ENCODE measurements at places on chromosomes 3 and 15. TPM values are rescaled to one million over a fixed set of nuclear protein-coding genes. Genes with fewer than 3 reads are reported as not detected.

DNA sequence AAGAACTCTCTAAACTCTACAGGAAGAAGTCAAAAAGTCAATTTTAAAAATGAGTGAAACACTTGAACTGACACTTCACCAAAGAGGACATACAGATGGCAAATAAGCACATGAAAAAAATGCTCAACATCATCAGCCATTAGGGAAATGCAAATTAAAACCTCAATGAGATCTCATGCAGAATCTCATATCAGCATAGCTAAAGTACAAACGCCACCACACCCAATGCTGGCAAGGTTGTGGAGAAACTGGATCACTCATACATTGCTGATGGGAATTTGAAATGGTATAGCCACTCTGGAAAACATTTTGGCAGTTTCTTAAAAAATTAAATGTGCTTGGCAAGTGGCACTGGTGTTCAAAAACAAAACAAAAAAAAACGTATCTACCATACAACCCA, 34.2 kb downstream of the MEGF11 start:
- DNase-seq, result no peak

- no peak for DNase-seq
Measured at GRCh38 chr3:66271231-66271630, 50.4 kb downstream of the SLC25A26 start.

Gene PLSCR2
- total RNA-seq, result not detected

- DNase-seq, result no peak
Measured at GRCh38 chr3:107740992-107741896, 218.5 kb downstream of the BBX start.

DNA sequence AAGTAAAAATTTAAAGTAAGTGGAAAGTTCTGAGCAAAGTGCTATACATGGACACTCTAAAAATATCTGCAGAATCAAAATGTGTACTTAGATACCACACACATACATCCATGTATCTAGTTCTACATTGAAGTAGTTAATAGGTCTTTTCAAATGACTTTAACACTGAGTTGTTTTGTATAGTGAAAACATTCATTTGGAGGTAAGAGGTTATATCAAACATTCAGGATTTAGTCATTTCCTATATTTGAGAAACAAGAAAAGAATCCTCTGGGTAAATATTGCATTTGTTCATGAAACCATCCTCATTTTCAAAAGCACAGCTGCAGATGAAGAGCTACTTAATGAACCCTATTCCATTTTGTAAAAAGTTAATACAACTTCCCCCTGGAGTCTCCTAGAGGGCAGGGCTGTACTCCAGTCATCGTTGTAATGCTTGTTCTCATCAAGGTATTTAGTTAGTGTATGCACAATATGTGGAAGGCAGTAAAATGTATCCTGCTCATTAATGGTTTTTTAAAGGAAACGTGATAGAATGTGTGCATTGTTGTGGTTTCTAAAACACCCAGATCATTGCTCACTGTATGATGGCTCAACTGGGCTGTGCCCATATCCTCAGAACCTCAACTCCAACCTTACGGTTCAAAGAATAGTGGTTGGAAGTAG, 26.2 kb downstream of the ARPP21 start:
- DNase-seq, result no peak

Gene ISLR
- 11.1 TPM for total RNA-seq

Gene PPP1R14D
- total RNA-seq, result not detected

GRCh38 chr15:84598993-84599392, 1.8 kb upstream of the ZSCAN2 start:
- DNase-seq, result no peak

GRCh38 chr3:185151964-185152409, 873 bp downstream of the C3orf70 start:
- DNase-seq, result no peak

Gene RBP2
- not detected for total RNA-seq

GRCh38 chr3:78881501-78881900, 886.3 kb downstream of the ROBO1 start:
- DNase-seq, result no peak

Gene AGBL1
- total RNA-seq, result not detected

GRCh38 chr3:186841620-186842019, 890 bp upstream of the ADIPOQ start:
- DNase-seq, result no peak

Gene CCR8
- total RNA-seq, result not detected

- no peak for DNase-seq
Measured at GRCh38 chr15:37081983-37082382, 18.4 kb downstream of the MEIS2 start.

DNA sequence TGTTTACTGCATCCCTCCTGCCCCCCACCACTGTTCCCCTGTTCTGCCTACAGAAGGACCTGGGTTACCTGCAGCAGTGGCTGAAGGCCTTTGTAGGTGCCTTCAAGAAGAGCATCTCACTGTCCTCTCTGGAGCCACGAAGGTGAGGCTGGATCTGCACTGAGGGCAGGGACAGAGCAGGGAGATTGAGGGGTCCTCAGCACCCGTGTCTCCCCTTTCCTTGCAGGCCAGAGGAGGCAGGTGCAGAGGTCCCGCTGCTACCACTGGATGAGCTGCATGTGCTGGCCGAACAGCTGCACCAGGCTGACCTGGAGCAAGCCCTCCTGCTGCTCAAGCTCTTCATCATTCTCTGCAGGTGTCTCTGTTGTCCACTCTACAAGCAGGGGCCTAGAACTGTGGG, 9.2 kb downstream of the NBEAL2 start:
- DNase-seq, result no peak

- no peak for DNase-seq
Measured at GRCh38 chr15:40064231-40064894, 25.4 kb upstream of the SRP14 start.

GRCh38 chr3:9109568-9109914, 139.9 kb downstream of the SRGAP3 start:
- no peak for DNase-seq

- no peak for DNase-seq
Measured at GRCh38 chr3:177681852-177682251, 484.6 kb upstream of the TBL1XR1 start.

Gene GRM7
- total RNA-seq, result not detected

DNA sequence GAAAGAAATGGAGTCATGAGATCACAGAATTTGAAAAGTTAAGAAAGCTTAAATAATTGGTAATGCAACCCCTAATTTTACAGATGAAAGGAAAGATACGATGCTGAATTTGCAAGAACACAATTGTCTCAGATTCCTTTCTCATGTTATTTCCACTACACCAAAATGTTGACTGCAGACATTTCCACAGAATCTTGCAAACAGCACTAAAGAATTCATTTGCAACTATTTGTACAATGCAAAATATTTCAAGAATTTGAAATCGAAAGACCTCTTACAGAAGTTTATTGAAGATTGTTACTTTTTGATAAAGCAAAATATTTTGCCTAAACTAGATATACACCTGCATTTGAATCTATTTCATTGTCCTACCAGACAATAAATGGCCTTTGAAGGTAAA, 194.1 kb upstream of the KCNMB2 start:
- no peak for DNase-seq

DNA sequence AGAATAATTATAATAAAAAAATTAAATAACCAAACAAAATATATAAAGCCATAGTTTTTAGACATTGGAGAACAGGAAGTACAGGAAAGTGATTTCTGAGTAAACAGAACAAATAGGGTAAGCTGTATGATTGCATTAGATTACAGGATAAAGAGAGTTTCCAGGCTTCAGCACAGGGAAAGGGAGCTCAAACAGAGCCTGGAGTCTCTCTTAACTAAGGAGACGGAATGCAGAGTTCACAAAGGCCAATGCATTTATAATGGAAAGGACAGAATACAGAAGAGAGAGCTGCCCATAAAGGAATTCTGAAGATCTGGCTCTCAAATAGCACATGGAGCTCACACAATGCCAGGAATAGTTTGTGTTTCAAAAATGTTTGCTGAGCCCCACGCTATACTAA, 42.0 kb upstream of the OTOL1 start:
- no peak for DNase-seq

Gene STARD9
- total RNA-seq, result 6.9 TPM

GRCh38 chr3:45575386-45575923, 19.1 kb upstream of the LIMD1 start:
- DNase-seq, result no peak

- DNase-seq, result no peak
Measured at GRCh38 chr3:149639093-149639486, 18.7 kb downstream of the WWTR1 start.

DNA sequence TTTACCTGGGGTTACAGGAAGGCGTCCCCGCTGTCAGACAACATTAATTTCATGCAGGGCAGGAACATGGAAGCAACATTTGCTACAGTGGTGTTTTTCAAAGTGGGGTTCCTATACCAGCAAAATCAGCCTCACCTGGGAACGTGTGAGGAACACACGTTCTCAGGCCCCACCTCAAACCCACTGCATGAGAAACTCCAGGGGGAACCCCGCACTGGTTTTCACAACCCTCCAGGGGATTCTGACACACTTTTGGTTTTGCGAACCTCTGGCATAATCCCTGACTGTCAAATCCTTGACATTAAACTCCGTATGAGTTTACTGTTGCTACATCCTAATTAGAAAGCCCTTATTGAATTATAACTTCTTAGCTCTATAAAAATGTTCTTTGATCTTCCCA, 127.7 kb downstream of the LRRK1 start:
- no peak for DNase-seq

DNA sequence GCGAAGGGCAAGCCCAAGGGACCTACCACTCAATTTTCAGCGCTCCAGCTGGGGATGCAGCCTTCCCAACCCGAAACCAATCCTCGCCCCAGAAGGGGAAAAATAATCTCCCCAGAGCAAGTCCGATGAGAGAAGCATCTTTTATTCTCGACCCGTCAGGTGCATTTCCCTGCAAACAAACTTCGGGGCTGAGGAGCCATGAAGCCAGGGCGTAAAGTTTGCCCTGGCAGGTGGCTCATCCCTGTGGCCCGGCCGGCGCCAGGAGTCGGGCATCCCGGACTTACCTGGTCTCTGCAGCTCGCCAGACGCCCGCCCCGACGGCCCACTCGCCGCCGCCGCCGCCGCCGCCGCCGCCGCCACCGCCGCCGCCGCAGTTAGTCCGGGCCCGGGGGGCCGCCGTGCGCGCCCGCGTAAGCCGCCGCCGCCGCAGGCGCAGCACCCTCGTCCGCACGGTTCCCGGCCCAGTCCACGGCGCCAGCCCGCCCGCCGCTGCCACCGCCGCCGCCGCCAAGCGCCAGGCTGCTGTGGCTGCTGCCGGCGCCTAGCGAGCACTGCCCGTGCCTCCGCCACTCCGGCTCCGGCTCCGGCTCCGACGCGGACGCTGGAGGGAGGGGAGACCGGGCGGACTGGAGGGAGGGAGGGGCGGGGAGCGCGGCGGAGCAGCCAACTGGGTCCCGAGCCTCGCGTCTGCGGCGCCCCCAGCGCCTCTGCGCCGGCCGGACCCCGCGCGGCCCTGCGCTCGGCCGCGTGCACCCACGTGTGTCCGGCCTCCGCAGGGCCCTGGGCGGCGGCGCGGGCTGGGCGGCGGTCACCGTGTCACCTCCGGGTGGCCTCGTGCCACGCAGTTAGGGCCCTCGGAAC, at the start of gene CNTN3:
Gene CNTN3, minus strand, starts transcription at position 553 of the 861 bp plus-strand sequence. CDS start 93,547 bp downstream, outside the sequence.
- peak; percentile 54 for DNase-seq

- no peak for DNase-seq
Measured at GRCh38 chr3:7630351-7630911, 769.5 kb downstream of the GRM7 start.

- DNase-seq, result peak; percentile 38
Measured at GRCh38 chr3:58236527-58237237, 910 bp upstream of the ABHD6 start.

DNA sequence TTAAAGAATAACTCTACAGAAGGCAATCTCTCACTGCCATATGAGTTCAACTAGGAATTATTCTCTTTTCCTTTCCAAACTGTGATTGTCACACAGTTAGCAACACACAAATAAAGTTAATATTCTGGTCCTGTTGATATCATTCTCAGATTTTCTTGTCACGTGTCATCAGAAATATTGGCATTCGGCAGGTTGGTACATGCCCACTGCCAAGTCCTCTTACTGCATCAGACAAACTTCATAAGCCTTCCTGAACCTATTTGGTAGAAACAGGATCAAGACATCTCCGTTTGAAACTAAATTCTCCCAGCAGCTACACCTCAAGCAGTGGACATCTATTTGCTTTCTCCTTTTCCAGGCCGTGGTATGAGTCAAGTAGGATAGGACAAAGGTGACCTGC, 177.9 kb upstream of the SOX2 start:
- DNase-seq, result no peak

DNA sequence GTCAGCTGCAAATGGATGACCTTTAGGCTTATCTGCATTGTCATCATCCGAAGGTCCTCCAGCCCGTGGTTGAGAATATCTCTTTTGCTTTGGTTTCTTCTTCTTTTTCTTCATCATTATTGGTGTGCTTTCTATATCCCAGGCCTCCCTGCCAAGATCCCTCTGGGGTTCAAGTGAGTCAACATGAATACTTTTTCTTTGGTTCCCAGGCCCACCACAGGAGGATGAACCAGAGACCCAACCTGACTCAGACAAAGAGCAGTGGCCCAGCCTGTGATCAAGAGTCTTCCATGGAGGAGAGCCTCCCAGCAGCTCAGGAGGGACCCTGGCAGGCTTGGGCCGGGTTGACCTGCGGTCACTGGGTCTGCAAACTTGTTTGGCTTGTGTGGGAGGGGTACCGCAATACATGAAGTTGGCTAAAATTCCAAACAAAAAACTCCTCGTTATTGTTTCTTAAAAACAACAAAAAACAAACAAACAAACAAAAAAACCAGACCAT, 104.2 kb downstream of the MAP4 start:
- DNase-seq, result no peak

DNA sequence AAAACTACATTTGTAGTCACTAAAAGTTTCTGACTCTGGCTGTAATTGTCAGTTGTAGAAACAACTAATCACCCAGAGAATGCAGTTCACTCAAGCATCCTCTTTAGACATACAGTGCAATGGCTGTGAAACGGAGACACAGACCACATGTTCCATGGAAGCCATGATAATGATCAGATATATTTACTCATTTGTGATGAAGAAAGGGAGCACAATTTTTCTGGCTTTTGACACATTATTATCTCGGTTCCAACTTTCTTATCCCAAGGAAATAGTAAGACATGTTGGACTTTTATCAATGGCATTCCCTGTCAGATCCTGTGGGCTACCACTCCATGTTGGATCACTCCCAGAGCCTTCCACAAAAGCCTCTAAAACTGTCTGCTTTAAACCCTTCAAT, 215.0 kb upstream of the LRIG1 start:
- DNase-seq, result no peak

Gene LRRC49
- 79.8 TPM for total RNA-seq

GRCh38 chr15:45314960-45315359, 62.9 kb downstream of the SLC28A2 start:
- no peak for DNase-seq

- DNase-seq, result no peak
Measured at GRCh38 chr3:16066975-16067374, 107.5 kb upstream of the GALNT15 start.

Gene STAB1
- 69.7 TPM for total RNA-seq

GRCh38 chr15:70258369-70259027, 160.8 kb upstream of the TLE3 start:
- DNase-seq, result peak; percentile 52

Gene TLNRD1
- total RNA-seq, result 6.4 TPM
